ENCODE measurements at places on chromosomes 3 and 15.

DNA sequence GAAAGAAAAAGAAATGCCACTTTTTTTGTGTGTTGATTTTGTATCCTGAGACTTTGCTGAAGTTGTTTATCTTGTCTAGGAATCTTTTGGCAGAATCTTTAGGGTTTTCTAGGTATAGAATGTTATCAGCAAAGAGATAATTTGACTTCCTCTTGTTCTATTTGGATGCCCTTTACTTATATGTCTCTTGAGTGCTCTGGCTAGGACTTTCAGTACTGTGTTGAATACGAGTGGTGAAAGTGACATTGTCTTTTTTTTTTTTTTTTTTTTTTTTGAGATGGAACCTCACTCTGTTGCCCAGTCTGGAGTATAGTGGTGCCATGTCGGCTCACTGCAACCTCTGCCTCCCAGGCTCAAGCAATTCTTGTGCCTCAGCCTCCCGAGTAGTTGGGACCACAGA, 64.7 kb upstream of the NPHP3 start:
- no peak for DNase-seq

DNA sequence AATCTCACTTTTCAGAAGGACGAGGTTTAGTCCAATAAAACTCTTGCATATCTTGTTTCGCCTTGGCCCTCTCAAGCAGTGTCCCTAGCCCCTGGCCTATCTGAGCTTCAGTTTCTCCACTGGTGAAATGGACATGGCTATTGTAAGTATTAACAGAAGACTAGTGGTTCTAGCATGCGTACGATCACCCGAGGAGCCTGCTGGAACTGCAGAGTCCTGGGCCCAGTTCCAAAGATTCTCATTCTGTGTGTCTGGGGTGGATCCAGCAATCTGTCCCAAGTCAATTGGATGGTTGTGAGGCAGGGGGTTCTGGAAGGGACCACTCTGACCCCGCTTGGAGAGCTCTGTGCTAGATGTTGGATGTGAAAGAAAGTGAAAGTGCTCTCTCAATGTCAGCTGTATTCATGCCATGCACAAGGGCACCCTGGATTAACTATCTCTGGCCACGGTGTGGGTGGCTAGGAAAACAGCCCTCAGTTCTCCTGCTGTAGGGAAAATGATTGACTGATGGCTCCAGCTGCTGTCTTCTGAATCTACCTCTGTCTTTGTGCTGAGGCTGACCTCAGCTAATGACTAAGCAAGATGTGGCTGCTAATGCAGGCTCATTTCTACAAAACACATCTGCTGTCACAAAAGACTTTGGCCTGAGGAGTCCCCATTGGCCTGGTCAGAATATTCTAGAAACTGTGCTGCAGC, 1.9 kb upstream of the PLA1A start:
- DNase-seq = no peak

- DNase-seq = no peak
Observed at GRCh38 chr3:170387950-170388349, 30.4 kb downstream of the SKIL start.

- DNase-seq = no peak
Observed at GRCh38 chr3:23052620-23053019, 150.5 kb upstream of the UBE2E2 start.

DNA sequence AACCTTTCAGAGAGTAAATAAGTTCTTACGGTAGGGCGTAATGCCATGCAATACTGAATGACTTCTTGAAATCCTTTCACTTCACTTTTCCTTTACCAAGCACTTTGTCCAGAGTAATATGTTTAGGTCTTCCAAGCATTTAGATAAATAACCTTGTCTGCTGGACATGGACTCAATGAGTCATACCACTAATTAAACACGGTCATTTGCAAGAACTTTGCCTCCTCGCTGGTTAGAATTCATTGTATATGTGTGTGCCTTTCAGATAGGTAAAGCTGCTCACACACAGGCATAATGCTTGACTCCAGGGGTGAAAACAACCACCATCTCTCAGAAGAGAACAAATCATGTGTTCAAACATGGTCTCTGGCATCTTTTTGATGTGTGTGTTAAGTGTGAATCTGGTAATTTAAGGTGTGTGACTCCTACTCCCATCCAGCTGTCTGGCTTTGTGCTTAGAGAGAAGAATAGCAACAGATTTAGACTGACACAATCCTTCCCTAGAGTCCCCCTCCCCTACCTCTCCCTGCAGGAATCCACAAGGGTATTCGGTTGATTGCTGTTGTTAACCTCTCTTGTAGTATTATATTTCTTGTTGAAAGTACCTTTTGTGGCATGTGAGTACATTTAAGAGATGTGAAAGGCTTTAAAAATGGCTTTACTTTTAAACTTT, 419.0 kb downstream of the CNTN4 start:
- DNase-seq = no peak

- no peak for DNase-seq
Observed at GRCh38 chr15:67520321-67521028, 456 bp upstream of the C15orf61 start.

DNA sequence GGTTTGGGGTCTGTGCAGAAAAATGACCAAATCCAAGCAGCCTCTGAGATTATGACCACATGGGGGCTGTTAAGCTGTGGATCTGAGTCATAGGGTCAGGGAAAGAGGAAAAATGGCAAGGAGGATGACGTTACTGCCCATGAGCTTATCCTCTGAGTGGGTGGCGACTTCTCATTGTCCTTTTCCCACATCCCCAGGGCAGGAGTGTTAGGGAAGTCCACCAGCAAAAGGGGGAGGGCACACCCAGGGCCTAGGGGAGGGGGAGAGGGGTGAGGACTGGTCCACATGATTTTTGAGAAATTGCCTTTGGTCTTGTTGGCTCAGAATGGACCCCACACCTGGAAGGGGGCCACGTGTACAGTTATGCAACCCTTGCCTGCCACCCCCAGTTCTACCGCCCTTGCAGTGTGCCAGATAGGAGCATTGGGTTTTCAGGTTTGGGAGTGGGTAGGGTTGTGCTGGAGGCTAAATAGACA, 2.6 kb downstream of the CD276 start:
- no peak for DNase-seq

DNA sequence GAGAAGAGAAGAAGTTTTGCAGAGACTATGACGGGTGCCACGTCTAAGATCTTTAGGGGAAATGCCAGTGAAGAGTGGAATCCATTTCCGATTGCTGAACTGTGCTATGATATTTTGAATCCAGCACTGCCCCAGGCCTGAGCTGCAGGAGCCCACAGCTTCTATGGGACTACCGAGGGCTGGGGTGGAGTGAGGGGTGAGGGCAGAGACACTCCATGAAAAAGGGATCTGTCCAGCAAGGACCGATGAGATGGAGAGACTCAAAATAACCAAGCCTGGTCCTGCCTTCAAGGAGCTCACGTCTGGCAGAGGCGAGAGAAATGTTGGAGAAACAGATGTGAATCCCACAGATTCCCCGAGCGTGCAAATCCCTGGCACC, 79.8 kb upstream of the MEF2A start:
- no peak for DNase-seq

DNA sequence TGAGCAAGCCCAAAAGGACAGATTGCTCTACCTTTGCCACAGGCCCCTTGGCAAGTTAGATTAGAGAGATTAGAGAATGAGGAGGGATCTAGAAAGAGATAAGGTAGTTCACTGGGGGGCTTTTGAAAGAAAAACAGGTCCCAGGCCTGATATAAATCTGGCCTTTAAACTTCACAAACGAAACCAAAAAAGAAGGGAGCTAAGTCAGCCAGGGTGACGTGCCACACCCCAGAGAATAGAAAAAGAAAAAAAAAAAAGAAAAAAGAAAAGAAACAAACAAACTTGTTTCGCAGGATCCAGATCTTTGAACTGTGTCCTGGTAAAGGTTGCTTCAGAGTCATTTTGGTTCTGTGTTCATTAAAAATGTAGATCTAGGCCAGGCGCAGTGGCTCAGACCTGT, 3.6 kb downstream of the KAT2B start:
- DNase-seq = no peak

- DNase-seq = no peak
Observed at GRCh38 chr3:36864180-36865053, 80.4 kb downstream of the TRANK1 start.

GRCh38 chr3:150248888-150249681, 159.0 kb upstream of the TSC22D2 start:
- no peak for DNase-seq

DNA sequence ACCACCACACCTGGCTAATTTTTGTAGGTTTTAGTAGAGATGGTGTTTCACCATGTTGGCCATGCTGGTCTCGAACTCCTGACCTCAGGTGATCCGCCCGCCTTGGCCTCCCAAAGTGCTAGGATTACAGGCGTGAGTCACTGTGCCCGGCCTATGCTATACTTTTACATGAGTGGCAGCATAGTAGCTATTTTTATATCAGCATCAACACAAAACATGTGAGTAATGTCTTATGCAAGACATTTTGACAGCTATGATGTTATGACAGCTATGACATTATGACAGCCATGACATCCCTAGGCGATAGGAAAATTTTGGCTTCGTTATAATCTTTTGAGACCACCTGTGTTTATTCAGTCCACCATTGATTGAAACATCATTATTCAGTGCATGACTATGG, 4.1 kb upstream of the NAALADL2 start:
- no peak for DNase-seq

- DNase-seq = no peak
Observed at GRCh38 chr3:143158014-143158988, 38.7 kb downstream of the CHST2 start.

Measured in occipital lobe (tissue), 3 donors.